ENCODE measurements at places on chromosomes 1 and 21.

GRCh38 chr1:36567601-36568341 is 85.1 kb upstream of the CSF3R start:
- DNase-seq, result no peak

DNA sequence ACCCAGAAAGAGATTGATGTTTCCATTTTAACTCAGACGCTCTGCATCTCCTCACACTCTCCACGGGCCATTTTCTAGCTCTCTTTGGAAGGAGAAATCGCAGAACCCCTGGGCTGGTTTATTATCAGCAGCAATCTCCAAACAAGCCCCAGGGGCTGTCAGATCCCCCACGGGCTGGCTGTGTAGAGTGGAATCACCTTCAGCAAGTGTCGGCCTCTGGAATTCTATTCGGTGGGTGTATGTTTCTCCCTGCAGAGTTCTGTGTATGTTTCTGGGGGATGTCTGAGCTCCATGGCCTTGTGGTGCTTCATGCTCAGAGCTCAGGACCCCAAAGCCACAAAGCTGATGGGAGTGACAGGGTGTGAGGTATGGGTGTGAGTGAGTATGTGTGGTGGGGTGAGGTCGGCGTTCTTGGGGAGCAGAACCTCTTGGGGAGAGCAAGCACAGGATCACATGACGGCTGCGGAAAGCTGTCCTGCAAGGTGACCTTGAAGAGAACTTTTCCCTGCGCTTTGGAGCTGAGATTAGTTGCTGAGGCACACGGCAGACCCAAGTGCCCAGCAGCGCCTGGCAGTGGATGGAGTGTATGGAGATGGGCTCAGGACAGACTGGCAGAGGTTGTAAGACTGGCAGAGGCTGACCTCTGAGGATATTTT is 489 bp downstream of the ACOT11 start:
- DNase-seq, result no peak

DNA sequence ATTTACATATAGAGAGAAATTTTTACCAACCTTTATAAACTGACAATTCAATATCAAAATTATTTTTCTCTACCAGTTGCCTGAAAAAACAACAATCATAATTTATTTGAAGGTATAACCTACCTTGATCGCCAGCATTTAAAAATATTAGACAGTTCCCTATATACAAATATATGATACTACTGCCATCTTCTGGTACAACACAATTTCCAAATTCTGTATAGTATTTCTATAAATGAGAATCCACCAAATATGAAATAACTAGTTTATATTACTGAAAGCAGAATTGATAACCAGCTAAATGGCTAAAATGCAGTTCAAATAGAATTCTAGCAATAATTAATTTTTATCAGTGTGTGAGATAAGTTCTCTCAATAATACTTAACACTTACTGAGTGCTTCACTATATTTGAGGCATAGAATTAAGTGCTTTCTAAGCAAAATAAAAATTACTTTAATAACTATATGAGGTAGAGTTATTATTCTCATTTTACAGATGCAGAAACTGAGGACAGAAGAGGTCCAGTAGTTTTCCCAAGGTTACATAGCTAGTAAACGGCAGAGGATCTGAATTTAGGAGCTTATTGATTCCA is 75.6 kb downstream of the PIGK start:
- no peak for DNase-seq

GRCh38 chr1:206514813-206515387 is 7.6 kb downstream of the RASSF5 start:
- DNase-seq, result no peak

DNA sequence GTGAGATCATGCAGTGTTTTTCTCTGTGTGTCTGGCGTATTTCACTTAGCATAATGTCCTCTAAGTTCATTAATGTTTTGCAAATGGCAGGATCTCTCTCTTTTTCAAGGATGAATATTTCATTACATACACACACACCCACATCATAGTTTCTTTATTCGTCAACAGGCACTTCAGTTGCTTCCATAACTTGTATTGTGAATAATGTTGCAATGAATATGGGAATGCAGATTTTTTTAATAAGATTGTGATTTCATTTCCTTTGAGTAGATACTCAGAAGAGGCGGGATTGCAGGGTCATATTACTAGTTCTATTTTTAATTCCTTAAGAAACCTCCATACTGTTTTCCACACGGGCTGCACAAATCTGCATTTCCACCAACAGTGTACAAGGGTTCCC is 134.0 kb downstream of the CLEC20A start:
- DNase-seq, result no peak

GRCh38 chr1:165907256-165907857 is 79.9 kb downstream of the UCK2 start:
- no peak for DNase-seq

- no peak for DNase-seq
Measured at GRCh38 chr21:37373539-37373938, 7.0 kb downstream of the DYRK1A start.

DNA sequence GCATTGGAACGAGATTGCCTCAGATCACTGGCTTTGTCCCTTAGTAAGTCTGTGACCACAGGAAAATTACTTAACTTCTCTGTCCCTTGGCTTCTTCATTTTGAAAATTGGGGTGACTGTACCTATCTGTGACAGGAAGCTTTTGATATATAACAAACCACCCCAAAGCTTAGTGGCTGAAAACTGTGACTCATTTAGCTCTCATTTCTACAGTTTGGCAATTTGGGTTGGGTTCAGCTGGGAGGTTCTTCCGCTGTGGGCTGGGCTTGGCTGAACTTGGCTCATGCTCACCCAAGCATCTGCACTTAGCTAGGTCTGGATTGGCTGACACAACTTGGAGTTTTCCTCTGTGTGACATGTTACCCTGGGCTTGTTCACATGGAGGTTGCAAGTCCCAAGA is 14.0 kb downstream of the C1orf94 start:
- no peak for DNase-seq

- no peak for DNase-seq
Measured at GRCh38 chr1:233598891-233599541, 14.9 kb upstream of the KCNK1 start.

- peak; percentile 50 for DNase-seq
Measured at GRCh38 chr1:6002714-6003501, 10.7 kb upstream of the NPHP4 start.

DNA sequence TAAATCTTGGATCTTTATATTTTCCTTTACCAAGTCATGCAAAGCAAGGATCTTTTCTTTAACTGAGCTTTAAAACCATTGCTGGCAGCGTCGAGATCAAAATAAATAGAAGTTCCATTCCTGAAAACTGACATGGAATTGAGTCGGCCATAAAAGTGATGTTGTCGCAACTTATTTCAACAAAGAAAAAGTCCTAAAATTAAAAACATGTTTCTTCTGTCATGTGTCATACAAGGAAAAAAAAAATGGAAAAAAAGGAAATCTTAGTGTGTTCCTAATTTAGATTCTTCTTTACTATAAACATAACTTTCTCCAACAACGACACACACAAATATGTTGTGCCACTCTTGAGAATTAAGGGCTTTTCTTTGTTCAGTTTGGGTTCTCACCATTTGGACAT is 34.9 kb downstream of the GREM2 start:
- DNase-seq, result no peak

GRCh38 chr21:27108228-27108627 is 141.3 kb upstream of the ADAMTS5 start:
- DNase-seq, result no peak

Data from SHP77 treated with DMSO at 0.1 percent for 48 hours (cell line).